ENCODE measurements at places on chromosomes 7 and 10.

DNA sequence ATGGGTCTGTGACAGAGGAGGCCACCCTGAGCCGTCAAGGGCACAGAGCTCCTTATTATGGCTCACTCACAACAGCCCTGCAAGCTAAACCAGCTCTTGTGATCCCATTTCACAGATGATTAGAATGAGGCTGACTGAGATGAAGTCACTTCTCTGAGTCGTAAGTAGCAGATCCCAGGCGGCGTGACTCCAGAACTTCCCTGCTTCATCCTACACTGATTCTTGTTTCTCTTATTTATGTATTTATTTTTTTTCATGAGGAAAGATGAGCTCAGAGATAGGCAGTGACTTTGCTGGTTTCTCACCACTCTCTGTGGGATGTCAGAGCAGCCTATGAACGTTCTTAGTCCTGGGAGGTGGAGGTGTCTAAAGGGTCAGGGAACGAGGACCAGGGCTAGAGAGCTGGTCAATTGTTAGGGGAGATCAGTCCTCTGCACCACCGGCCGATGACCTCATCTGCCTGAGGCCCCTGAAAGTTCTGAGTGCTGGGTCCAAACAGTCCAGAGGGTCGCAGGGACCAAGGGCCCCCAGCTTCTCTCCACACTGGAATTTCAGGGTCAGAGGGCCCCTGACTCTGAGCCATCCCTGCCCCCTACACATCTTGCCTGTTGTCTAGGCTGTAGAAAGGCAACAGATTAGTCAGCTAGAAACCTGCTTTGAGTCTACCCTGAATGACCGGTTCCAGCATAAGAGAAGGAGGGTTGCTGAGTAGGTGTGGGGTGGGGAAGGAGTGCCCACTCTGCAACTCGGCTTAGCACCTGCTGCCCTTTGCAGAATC, 17.9 kb downstream of the CLRN3 start:
- DNase-seq, result no peak

- DNase-seq, result no peak
These were observed 1307.6 kb downstream of the XPNPEP1 start for GRCh38 chr10:108615576-108616320.

DNA sequence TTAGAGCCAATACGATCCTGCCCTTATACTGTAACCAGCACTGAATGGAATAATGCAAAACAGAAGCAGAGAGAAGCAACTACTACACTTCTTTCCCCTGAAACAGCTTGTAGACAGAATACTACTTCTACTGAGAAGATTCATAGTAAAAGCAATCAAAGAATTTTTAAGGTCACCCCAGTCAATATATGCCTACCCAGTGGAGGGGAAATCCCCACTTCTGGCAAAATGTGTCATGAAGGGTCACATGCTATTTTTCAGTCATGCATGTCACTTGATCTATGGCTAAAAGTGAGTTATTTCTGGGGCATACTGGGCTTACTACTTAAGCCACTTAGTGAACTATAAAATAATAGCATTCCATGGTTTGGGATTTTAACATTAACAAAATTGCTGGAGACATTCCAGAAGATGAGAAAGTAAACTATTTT, 25.6 kb downstream of the IRF5 start:
- DNase-seq, result no peak

- DNase-seq, result no peak
These were observed 126.8 kb downstream of the WDR37 start for GRCh38 chr10:1183033-1183396.

DNA sequence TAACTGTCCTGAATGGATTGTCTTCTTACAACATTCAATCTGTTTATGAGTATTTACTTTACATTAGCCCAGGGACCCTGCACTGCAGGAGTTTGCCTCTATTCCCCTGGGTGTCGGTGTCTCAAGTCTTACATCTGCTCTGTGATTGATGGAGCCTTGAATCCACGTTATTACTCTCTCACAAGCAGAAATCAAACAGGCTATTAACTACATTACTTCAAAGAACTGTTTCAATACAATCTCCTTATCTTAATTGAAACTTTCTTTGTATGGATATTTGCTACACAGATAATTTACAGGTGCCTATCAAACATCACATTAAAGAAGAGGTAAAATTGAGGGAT, 3.1 kb upstream of the ARID5B start:
- DNase-seq, result no peak

GRCh38 chr10:55043540-55043939, 242.5 kb upstream of the PCDH15 start:
- DNase-seq, result no peak

DNA sequence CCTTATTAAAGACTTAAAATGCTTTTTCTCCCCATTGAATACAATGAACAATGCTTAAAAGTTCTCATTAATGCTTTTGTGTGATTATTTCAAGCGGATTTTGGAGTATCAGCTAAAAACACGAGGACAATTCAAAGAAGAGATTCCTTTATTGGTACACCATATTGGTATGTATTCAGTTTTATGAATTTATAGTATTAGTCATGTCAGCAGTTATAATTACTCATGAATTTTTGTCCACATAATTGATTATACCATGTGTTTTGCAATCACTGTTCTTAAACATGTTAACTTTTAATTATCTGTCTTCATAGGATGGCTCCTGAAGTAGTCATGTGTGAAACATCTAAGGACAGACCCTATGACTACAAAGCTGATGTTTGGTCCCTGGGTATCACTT, 31.9 kb downstream of the SLK start:
- no peak for DNase-seq

GRCh38 chr7:109009636-109010035, 440.0 kb downstream of the DNAJB9 start:
- DNase-seq, result no peak
